ENCODE measurements at places on chromosomes 16 and 17.

DNA sequence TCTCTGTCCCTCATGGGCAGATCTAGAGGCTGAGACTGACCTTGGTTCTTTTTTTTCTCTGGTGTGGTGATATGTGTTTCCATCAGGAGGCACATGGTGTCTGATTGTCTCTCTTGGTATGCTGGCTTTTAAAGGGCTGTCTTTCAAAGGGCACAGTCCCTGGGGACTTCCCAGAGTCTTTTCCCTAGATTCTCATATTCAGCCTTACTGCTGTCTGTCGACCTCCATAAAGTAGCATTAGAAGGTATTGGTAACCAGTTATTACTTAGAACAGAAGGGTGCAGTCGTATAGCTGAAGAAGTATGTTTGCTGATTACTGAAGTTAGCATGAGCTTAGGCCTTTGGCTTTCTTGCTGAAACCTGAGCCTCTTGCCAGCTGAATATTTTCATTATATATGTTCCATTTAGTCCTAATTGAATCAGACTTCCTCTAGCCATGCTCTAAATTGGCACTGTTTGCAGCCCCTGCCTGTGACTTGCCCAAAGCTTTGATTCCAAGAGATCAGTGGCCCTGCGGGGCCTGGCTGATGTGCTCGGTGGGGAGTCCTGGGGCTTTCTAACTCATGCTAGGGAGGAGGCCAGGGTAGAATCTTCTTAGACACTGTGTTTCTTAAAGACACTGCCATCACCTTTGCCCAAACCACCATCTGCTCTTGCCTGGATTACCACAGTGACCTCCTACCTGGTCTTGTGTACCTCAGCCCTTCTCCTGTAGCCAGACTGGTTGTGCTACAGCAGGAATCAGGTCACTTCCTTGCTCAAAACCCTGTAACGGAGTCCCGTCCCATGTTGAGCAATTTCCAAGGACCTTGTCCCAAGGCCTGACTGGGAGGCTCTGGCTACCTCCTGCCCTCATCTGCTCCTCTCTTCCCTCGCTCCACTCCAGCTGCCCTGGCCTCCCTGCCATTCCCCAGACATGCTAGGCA, 71.5 kb downstream of the WWP2 start:
- no peak for DNase-seq

GRCh38 chr17:18027280-18027679, 11.7 kb downstream of the ATPAF2 start:
- no peak for DNase-seq

DNA sequence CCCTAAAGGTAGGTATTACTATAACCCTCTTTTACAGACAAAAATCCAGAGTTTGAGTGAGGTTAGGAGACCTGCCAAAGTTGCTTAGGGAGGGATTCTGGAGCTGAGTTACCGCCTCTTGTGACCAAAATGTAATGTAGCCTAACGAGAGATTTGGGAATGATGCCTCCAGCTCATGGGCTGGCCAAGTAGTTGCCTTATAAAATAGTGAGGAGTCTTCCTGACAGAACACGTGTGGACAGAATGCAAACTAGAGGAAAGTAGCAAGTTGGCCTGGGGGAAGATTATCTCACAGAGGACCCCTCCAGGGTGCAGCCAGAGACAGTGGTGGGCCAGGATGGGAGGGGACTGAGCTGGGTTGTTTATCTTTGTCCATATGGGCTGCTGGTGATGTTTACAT, 543.7 kb upstream of the CDH11 start:
- DNase-seq, result peak; percentile 57

GRCh38 chr17:4427505-4427904, 6.2 kb upstream of the SPNS3 start:
- no peak for DNase-seq

DNA sequence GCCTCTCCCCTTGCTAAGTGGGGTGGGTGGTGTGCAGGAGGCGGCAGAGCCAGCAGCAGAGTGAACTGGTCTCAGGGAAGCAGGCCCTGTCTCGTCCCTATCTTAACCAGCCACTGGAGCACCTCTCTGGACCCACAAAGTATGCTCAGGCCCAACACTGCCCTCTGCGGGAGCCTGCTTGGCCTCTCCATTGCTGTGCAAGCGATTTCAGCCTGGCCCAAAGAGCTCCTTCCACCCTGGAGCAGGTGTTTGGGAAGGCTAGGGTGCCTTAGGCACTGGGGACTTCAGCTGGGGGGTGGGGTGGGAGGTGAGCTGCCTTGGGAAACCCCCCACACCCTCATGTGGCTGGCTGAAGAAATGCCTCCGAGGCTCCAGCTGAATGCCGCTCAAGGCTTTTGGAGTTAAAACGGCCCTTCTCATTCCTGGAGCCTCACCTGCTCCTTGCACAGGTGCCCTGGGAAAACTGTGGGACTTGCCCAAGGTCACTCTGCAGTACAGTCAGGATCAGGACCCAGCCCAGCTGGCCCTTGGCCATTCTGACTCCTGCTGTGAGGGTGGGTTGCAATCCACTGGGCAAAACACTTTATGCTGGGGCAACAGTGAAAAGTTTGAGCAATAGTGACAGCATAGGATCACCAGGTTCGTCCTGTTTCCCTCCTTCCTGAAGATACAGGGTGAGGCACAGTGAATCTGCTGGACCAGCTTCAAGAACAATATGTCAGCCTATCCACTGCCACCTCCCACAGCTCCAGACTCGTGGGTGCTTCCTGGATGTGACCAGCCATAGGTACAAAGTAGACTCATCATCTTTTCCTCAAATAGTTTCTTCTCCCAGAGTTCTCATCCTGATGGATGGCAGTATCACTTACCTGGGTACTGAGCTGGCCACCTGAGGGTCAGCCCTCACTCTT, 5.9 kb upstream of the UBE2O start:
- DNase-seq, result peak; percentile 48

DNA sequence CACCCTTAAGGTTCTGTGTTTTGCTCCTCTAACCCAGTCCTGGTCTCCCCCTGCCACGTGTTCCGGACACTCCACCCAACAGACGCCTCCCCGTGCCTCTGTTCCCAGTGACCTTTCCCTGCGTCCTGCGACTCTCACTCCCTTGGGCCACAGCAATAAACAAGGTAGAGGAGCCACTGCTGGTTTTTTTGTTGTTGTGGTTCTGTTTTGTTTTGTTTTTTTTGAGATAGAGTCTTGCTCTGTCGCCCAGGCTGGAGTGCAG, 3.7 kb upstream of the NPW start:
- no peak for DNase-seq

DNA sequence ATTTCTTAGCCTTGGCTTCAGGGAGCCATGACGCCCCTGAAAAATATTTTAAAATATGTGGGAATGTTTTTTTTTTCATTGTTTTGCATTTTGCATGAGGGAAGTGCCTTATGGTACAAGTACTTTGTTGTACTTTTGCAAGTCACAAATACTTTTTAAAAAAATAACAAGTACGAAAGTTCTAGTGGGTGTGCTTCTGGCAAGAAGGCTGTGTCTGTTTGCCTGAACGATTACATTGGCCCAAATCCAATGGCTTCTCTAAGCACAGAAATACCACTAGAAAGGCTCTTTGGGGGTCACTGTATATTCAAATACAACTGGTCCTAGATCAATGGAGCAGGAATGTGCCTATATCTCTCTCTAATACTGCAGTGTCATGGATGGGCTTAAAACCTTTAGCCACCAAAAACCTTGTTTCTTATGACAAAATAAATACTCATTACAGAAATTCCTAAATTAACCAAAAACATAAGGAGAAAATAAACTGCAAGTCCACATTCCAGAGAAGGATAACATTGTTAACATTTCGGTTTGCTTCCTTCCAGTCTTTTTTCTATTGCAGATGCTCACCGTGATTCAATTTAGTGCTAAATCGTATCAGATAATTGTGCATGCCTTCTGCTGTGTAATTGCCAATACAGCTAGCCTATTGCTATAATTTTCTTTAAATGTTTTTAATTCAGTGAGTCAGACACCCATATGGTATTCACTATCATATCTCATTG, 97.4 kb downstream of the VAT1L start:
- no peak for DNase-seq

DNA sequence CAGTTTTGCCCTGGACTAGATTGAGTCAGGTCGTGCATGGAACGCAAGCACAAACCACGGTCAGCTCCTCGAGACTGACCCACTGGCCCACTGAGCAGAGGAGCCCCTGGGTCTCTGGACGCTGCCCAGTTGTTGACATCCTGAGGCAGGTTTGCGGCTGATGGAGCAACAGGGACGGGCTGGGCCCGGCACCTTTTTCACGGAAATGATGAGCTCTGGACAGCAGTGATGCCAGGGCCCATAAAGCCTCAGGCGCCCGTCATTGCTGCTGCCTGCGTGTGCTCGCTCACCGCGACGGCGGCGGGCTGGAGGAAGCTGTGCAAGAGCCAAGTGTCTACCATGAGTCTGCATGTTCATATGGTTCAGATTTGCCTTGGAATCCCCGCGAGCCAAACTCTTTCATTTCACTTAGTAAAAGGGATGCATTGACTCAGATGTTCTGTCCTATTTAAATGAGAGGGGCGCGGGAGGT, 30.8 kb upstream of the CRISPLD2 start:
- DNase-seq, result no peak

GRCh38 chr17:30831257-30831656, 509 bp upstream of the ATAD5 start:
- DNase-seq, result no peak

- no peak for DNase-seq
These were observed 117.3 kb upstream of the CORO6 start for GRCh38 chr17:29740017-29740416.

DNA sequence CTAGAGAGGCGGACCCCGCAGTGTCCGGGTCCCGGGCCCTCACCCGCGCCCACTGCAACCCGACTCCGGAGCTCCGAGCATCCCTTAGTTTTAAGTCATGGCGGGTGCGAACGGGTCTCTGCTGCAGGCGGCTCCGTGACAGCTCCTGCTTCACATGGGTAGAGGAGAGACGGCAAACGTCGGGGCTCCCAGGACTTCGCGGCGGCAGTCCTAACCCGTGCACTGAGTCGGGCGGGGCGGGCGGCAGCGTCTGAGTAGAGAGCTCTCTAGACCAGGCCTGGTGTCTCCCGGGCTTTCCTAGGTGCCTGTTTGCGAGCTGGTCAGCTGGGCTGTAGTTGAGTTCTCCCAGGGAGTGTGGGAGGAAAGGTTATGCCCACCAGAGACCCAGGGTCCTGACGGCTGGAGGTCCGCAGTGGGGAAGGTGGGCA, 345 bp downstream of the TSC2 start:
- no peak for DNase-seq

- no peak for DNase-seq
These were observed 27.5 kb upstream of the HLF start for GRCh38 chr17:55237268-55237667.

DNA sequence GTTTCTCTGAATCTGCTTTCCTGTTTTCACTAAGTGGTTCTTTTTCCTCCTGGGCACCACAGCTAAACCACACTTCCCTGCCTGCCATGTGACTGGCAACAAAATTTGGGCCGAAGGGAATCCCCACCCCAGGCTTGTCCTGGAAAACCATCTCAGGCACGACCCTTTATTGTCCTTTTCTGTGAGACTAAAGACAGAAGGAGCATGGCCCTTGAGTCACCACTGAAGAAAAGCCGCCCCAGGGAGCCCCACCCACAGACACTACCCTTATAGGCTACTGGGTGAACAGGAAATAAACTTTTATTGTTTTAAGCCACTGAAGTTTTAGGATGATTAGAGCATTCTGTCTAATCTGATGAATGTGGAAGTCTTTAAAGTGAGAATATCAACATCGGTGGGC, 88.6 kb upstream of the BRD7 start:
- DNase-seq, result no peak

DNA sequence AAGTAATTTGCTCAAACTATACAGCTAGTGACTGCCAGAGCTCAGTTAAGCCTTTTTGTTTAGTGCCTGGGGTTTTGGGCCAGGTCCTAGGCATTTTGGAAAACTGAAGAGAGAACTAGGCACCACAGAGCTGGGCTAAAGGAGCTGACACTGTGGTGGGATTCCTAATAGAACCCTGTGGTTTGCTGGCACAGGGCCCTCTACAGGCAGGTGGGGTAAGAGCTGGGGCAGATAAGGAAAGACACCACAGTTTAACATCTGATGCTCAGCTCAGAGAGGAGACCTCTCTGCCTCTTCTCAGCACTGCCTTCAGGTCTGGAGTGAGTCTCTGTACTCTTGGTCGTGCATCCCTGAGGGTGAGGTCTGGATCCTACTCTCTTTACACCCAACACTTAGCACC, 121.2 kb downstream of the SNX11 start:
- DNase-seq, result no peak

DNA sequence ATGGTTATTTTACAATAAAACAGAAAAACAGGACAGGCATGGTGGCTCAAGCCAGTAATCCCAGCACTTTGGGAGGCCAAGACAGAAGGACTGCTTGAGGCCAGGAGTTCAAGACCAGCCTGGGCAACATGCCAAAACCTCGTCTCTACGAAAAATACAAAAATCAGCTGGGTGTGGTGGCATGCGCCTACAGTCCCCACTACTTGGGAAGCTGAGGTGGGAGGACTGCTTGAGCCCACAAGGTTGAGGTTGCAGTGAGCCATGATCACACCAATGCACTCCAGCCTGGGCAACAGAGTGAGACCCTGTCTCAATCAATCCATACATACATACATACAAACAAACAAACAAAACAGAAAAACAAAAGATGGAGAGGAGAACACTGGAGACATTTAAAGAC, 45.6 kb downstream of the USP31 start:
- DNase-seq, result no peak

GRCh38 chr16:70476272-70477020, 22.1 kb downstream of the FCSK start:
- DNase-seq, result no peak

DNA sequence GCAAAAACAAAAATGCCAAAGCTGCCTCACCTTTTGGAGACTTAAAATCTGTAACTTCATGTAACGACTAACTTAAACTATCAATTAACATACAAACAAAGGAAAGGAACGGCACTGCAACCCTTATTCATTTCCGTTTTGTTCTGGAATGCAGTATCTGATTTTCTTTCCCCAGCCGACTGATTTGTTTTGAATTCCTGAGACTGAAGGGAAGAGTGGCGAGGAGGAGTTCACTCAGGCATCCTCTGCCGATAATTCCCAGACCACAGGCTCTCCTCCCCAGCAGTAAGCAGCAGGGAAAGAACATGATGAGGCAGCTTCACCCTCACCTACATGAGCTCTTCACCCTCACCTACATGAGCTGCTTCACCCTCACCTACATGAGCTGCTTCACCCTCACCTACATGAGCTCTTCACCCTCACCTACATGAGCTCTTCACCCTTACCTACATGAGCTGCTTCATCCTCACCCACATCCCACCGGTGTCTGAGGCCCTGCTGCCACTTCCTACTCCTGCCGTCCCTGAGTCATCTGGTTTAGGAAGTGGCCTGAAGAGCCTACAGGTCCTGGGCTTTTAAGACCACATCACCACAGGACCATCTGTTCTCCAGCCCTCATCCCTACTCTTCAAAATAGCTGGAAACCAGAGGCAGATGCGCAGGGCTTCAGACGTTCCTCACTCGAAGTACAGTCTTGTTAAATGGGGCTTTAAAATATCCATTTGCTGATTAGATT, 168.0 kb upstream of the RPH3AL start:
- no peak for DNase-seq

GRCh38 chr17:46925185-46925868, 2.4 kb downstream of the GOSR2 start:
- no peak for DNase-seq

Measured in femur (tissue), 1 donor.